ENCODE measurements at places on chromosomes 4 and X.
A peak's percentile ranks its signal among the peaks of the same experiment; 100 is the strongest.

DNA sequence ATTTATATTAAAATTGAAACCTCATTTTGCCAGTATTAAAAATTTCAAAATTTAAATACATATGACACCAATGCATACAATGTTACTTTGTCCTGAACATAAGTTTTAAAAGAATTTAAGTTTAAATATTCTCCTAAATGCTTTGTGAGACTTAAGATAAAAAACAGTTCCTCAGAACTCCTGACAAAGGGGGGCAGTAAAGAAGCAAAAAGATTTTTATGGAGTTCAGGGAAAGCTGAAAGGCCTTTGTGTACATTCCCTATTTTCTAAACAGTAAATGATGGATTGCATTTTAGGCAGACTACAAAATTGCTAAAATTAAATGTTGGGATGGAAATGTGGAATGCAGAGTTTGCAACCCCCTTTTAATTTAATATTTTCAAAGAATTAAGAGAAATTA is 81.7 kb downstream of the SNCA start:
- no peak for DNase-seq

GRCh38 chrX:132119821-132120515 is 7.9 kb downstream of the FRMD7 start:
- no peak for DNase-seq

- DNase-seq = no peak
These were observed 3.1 kb upstream of the TCEANC start for GRCh38 chrX:13649838-13650237.

DNA sequence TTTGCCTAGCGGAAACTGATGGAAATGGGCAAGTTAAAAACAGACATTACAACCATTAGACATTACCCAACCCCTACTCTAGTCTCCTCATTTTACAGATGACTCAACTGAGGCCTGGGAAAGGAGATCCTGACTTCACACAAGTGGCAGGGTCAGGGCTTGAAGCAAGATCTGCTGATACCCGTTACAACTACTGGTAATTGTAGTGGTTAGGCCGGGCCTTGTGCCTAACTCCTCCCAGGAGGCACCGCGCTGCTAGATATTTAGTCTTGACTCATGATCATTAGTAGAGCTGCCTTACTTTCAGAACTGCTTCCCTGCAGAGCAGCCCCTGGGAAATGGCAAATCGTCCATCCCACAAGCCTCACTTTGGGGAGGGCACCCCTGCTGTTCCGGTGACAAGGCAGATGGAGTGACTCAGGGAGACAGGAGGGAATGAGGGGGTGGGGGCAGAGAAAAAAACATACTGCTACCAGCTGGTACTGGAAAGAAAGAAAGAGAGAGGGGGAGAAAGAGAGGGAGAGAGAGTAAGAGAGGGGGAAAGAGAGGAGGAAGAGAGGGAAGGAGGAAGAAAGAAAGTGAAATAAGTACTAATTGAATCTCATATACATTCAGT is 12.2 kb downstream of the ARHGEF6 start:
- DNase-seq = no peak

DNA sequence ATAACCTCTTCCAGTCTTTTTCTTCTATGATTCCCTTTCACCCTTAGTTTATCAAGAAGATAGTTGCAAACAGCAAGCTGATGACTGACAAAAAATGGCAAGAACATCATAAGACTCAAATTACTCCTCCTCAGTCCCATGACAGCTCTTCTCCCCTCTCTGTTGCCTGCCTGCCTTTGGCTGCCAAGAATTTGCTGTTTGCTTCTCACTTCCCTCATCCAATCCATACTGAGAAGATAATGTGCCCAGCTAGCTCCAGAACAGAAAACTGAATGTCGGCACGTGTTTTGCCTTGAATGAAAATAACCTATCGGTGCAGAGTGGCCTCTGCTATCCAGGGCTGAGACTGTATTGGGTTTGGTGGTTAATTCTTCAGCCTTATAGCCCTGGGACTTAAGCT is 192.1 kb downstream of the PPARGC1A start:
- no peak for DNase-seq

GRCh38 chrX:11382930-11383329 is 89.7 kb downstream of the AMELX start:
- no peak for DNase-seq

DNA sequence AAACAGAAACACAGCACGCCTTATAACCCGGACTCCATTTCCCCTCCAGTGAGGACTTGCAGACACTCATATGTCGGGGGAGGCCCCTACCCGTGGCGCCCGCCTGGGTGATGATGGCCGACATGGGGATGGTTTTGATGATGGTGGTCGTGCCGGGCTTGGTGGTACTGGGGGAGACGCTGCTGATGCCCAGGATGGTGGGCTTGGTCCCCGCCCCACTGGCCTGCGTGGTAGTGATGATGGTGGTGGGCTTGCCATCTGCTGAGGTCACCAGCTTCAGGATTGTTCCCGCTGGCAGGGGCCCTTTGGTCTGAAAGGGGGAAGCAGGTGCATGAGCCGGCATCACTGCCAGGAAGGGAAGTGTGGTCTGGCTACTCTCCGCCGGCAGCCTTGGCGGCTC is 12.8 kb upstream of the RENBP start:
- DNase-seq = no peak

- DNase-seq = no peak
These were observed 43.8 kb downstream of the CNGA1 start for GRCh38 chr4:47972721-47973120.

DNA sequence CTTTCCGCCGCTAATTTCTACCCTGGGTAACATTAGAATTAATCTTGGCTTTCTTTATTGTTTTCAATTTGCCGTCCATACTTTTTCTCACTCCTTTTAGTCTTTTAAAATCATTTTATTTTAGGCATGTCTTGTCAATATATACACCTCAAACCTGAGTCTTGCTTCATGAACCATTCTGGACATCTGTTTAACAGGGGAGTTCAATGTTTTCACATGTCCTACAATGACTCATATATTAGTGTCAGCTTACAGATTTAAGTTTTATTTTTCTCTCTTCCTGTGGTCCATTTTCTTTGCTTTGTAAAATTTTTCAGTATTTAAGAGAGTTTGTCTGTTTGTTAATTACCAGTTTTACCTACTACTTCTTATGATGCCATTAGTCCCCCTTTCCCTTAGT is 89.5 kb downstream of the LCORL start:
- DNase-seq = no peak

DNA sequence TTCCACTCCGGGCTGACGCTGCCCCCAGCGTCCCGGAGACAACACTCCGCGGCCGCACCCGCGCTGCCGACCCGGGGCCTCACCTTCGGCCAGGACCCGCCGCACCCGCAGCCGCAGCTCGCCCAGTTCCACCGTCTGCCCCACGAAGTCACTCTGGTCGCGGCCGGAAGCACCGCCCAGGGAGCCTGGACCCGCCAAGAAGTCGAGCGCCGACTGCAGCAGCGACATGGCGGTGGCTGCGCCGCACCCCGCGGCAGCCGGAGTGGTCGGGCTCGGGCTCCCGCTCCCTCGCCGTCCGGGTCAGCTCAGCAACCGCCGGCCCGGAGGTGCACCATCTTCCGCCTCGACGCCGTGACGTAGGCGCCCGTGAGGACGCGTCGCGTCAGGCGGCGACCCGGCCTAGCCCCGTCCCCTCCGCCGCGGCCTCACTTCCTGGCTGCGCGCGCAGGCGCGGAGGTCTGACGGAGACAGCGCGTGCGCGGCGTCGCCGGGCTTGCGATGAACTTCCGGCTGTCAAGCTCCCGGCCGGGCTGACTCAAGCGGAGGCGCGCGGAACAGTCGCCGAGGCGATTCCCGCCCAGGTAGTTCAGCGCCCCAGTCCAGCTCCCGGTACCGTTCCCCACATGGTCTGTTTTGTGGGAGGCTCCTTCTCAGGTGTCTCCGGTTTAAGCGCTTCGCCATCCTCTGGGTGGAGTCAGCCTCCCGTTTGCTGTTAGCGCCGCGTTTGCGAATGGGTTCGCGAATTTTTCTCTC is at the start of the genes GAK and TMEM175:
TSS of gene GAK (minus strand) at position 357 of the 753 bp plus-strand sequence. CDS start at position 228, 129 bp downstream.
TSS of gene TMEM175 (plus strand) at position 501 of the 753 bp plus-strand sequence. CDS start 15,280 bp downstream, outside the sequence.
- DNase-seq = peak; percentile 80

- DNase-seq = no peak
These were observed 34.2 kb upstream of the CSN1S1 start for GRCh38 chr4:69896530-69897116.

DNA sequence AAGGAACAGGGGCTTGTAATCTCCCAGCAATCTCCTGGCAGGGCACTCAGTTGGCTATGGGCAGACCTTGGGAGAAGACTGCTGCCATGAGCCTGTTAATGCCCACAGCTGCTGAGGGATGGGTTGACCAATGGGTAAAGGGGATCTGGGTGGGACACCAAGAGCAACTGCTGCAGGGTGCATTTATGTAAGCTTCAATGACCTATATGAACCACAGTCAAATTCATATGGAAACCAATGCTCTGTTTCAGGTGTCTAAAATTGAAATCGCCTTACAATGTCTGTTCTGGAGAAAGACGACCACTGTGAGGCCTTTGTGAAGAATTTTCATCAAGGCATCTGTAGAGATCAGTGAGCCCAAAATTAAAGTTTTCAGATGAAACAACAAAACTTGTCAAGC is 6.1 kb downstream of the EPGN start:
- DNase-seq = no peak

DNA sequence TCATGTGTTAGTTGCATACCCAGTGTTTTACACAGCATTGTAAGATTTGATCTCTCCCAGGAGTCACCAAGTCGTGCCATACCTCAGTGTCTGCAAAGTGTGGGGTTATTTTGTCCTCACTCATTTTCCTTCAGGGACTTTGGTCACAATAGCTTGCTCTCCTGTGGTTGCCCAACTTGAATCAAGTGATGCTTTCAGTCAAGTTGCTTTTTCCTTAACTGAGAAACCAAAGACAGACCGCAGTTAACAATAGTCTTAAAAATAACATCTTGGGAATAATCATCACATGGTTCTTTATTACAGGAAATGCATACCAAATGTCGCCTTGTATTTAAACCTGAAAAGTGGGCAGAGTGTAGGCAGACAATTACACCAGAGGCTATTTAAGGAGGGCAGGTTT is 44.5 kb upstream of the NDP start:
- DNase-seq = no peak

DNA sequence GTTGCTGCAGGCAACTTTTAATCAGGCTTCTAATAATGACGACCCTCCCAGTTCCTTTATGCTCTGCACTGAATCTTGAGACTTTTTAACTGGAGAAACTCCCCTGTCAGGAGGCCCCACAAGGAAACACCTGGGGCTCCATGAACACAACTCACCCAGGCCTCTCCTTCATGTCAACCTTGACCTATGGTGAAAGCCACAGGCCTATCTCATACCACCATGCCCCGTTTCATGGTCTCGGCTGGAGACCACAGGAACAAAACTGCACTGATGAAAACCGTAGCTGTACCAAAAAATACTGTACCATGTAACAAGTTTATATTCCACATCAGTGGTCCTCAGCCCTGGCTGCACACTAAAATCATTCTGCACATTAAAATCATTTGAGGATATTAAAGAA is 57.0 kb downstream of the ZNF827 start:
- DNase-seq = no peak

- DNase-seq = no peak
These were observed 554.5 kb downstream of the STIM2 start for GRCh38 chr4:27414887-27415731.

GRCh38 chrX:21384178-21384577 is 10.0 kb downstream of the CNKSR2 start:
- DNase-seq = no peak

DNA sequence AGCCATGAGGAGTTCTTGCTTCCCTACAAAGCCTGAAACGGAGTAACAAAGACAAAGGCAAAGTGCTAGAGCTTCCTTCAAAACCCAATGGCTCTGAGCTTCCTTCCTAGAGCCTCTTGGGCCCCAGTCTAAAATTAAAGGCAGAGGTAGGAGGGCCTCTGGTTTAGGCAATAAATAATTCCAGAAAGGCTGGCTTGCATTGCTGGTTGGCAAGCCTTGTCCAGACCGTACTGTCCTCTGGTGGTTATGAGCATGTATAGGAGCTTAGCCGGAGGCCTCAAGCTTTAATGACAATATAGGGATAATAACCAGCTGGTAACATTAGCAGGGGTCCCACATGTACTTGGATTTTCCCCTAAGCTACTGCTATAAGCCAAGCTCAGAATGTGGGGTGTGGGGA is 237.3 kb downstream of the AR start:
- no peak for DNase-seq
